HFF-Myc (cell line): ENCODE measurements at places on chromosomes 5 and 9.

GRCh38 chr5:146254223-146254622 is 50.8 kb downstream of the RBM27 start:
- DNase-seq: no peak

DNA sequence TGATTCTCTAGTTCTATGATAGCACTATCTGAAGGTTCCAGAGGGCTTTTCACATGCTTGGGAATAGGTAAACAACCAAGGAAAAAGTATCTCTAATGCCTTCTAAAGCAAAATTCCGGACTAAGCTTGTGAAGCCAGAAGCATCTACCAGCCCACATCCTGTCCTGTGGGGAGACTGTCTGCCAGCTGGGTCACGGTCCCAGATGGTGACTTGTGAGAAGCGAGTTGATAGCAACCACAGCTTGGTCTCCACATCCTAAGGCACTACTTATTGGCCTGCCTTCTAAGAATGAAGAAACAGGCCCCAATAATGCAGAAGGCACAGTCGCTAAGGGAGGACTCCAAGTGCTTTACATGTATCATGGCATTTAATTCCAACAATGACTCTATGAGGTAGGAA is 184.1 kb upstream of the ADRA1B start:
- no peak for DNase-seq

- no peak for DNase-seq
These were observed 6.5 kb downstream of the OR13C8 start for GRCh38 chr9:104575456-104575855.

GRCh38 chr5:8865266-8865665 is 680.6 kb downstream of the SEMA5A start:
- no peak for DNase-seq

GRCh38 chr5:112583166-112583565 is 154.5 kb upstream of the APC start:
- no peak for DNase-seq

DNA sequence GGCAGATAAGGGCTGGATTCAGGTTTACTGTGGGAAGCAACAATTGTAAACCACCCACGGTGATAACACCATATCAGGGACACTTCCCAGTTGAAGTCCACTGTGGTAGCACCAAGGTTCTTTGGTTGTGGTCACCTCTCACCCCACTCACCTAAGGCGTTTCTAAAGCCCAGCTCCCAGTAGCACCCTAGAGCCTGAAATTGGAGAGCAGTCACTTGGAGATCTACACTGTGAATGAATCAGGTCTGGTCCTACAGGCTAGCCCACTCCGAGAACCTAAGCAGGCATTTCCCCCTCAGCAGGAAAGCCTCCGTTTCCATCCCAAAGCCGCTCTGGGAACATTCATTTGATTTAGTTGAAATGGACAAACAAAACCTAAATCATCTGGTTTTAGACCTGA is 191.3 kb downstream of the TTC39B start:
- DNase-seq: no peak

DNA sequence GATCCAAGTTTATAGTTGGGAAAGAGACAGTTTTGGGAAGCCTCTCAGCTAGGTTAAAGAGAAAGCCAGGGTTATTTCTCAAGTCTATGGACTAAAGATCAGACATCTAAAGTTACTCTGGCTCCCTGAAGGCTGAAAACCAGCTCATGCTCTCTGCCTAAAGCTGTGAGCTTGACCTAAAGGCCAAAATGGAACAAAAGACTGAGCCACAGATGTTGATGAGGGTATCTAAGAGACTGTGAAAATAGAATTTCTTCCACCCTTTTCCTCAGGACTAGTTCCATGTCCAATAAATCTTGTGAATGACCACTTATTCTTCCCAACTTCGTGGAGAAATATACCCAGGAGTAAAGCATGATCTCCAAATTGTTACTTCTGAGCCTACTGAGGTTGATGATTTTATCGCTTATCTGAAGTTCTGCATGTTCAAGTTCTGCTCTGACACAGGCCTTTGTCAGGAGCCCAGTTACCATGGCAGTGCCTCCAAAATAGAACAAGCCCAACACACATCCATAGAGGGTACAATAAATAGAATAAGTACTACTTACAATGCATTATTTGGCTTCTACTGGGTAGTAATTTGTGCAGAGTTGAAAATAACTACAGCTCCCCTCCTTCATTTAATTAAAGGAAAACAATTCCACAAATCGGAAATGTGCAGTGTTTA is 373.6 kb downstream of the NTRK2 start:
- DNase-seq: no peak

GRCh38 chr9:71747576-71747975 is 20.7 kb downstream of the CEMIP2 start:
- DNase-seq: no peak

DNA sequence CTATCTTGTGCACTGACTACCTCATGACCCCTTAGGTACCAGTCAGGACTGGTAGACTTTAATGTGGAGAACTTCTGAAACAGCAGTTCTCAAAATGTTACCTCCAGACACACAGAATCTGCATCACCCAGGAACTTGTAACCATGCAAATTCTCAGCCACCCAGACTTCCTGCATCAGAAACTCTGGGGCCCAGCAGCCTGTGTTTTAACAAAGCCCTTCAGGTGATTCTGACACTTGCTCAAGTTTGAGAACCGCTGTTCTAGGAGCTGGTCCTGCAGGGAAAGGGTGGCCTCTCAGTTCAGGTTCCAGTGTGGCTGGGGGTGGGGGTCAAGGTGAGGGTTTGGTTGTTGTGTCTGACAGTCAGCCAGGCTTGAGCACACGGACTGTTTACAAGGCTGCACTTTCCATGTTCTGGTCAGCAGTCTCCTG is 28.4 kb downstream of the ZFP62 start:
- DNase-seq: no peak

DNA sequence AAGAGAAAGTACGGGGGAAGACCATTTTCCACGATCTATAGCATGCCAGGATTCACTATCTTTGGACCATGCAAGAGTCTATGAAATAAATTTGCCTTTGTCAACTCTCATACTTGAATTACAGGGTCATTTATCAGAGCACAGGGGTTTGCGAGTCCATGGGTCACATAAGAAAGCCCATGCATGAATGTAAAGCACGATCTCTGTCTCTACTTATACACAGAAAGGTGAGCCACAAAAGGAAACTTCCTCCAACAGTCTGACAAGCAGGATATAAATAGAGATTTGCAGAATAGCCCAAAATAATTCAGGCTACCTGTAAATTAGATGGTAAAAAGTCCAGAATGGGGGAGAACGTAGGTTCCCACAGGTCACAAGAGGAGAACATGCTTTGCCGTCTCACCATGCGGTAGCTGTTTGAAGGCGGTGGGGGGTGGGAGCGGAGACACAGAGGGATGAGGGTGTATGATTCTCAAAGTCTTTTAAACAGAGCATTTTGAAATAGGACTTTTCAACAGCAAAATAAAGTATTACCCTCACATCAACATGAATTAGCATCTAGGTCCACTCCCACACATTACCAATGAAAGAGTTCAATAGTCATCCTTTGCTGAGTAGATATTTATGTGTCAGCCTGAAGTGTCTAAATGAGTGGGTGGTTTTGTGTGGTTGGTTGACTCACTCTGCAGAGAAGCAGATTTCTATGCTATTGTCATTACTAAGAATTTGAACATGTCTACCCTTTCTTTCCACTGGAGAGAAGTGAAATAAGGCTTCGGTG is 279.7 kb downstream of the EBF1 start:
- DNase-seq: peak; percentile 4

DNA sequence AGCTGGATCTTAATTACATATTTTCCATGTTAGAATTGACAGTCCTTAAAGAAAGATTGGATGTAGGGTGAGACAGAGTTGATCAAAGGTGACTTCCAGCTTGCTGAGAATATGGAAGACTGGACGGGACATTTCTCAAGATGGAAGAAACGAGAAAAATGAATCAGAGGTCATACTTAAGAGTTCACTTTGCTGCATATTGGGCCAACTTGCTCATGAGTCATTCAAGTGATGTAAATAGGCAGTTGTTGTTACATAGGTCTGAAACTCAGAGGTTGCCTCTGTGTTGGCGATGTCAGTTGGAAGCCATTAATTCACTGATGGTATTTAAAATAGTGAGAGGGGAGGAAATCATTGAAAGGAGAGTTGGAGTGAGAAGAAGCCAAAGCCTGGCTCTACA is 132.8 kb downstream of the CD180 start:
- no peak for DNase-seq

DNA sequence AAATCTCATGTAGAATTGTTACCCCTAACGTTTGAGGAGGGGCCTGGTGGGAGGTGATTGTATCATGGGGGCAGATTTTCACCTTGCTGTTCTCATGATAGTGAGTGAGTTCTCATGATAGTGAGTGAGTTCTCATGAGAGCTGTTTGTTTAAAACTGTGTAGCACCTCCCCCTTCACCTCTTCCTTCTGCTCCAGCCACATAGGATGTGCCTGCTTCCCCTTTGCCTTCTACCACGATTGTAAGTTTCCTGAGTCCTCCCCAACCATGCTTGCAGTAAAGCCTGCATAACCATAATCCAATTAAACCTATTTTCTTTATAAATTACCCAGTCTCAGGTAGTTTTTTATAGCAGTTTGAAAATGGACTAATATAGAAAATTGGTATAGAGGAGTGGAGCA is 1783.7 kb upstream of the CDH9 start:
- no peak for DNase-seq
